ENCODE measurements at places on chromosomes 3 and 15.
A peak's percentile ranks its signal among the peaks of the same experiment; 100 is the strongest.

GRCh38 chr15:49154359-49154758 lies 1.0 kb downstream of the COPS2 start:
- DNase-seq: no peak

- DNase-seq: no peak
Measured at GRCh38 chr3:69766638-69767037, 27.4 kb downstream of the MITF start.

DNA sequence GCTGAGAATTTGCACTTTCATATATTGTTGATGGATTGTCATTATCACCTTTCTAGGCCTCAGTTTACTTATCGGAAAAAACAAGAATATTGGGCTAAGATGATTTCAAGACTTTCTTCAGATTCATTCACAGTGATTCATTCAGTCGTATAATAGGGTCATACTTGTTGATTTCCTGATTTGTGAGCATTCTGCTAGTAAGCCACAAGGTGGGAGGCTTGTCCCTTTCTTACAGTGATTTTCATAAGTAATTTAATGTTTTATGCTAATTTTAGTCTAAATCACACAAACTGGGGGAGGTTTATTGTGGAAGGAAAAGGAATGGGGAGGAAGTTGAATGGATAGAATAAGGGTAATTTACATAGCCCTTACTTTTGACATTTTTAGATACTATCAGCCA lies 126.8 kb upstream of the GOLGA6L4 start:
- DNase-seq: no peak

GRCh38 chr3:40179016-40179415 lies 130.5 kb upstream of the EIF1B start:
- DNase-seq: peak; percentile 74

- peak; percentile 91 for DNase-seq
Measured at GRCh38 chr3:141426404-141427034, 58.2 kb downstream of the ZBTB38 start.

GRCh38 chr3:59268170-59268569 lies 218.3 kb upstream of the CFAP20DC start:
- DNase-seq: no peak

All from adrenal gland (tissue), 19 donors.